Hepatocyte (in vitro differentiated cells): ENCODE measurements at places on chromosomes 6 and 20. TPM values are rescaled to one million over a fixed set of nuclear protein-coding genes. Genes with fewer than 3 reads are reported as not detected.

The SLC2A10 gene
- 23.4 and 28.2 TPM in 2 replicates for polyA plus RNA-seq

The SIRT5 gene
- 8.5 and 8.6 TPM in 2 replicates for polyA plus RNA-seq

The RNF39 gene
- polyA plus RNA-seq, result 2.2 and 3.3 TPM in 2 replicates

The OR2B6 gene
- 0.17 TPM in 1 of 2 replicates, not detected in the other for polyA plus RNA-seq

The DDO gene
- 0.39 TPM in 1 of 2 replicates, not detected in the other for polyA plus RNA-seq

The GRM1 gene
- polyA plus RNA-seq, result 0.22 TPM in 1 of 2 replicates, not detected in the other

The PAK1IP1 gene
- polyA plus RNA-seq, result 14.3 and 15.7 TPM in 2 replicates

The FNDC1 gene
- 0.84 and 1.7 TPM in 2 replicates for polyA plus RNA-seq

The HCRTR2 gene
- 0.18 and 0.35 TPM in 2 replicates for polyA plus RNA-seq

GRCh38 chr6:89268776-89269175, 46.3 kb downstream of the GABRR2 start:
- no peak for DNase-seq

- no peak for DNase-seq
Observed at GRCh38 chr6:139231206-139231605, 60.6 kb downstream of the TXLNB start.

DNA sequence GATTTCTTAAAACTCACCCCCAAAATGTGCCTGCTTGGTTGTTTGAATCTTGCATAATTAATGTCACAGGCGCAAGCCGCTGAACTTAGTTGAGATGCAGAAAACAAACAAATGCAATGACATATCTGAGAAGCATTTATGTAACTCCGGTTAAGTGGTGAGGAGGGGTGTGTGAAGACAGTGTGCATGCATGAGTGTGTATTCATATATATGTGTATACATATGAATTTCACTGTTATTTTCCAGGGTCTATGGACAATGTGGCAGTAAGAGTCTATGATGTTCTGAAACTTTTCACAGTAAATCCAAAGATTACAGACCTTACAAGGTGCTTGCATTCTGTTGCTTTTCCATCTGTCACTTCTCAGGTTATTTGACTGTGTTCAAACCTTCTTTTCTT, 103.0 kb downstream of the ZNF217 start:
- no peak for DNase-seq

- peak; percentile 40 for DNase-seq
Observed at GRCh38 chr6:16168858-16169257, 40.0 kb downstream of the MYLIP start.

DNA sequence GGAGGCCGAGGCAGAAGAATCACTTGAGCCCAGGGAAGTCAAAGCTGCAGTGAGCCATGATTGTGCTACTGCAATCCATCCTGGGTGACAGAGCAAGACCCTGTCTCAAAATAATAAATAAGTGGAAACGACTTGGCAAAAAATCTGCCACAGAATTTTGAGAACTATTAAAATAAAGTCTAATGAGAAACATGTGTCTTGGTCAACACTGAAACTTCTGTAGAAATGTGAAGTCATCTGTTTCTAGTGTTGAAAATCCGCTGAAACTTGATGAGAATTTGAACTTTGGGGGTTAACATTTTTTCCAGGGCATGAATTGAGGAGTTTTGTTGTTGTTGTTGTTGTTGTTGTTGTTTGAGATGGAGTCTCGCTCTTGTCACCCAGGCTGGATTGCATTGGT, 29.0 kb upstream of the BCLAF1 start:
- DNase-seq, result no peak

GRCh38 chr6:43016176-43016942, 2.3 kb downstream of the KLHDC3 start:
- DNase-seq, result no peak

DNA sequence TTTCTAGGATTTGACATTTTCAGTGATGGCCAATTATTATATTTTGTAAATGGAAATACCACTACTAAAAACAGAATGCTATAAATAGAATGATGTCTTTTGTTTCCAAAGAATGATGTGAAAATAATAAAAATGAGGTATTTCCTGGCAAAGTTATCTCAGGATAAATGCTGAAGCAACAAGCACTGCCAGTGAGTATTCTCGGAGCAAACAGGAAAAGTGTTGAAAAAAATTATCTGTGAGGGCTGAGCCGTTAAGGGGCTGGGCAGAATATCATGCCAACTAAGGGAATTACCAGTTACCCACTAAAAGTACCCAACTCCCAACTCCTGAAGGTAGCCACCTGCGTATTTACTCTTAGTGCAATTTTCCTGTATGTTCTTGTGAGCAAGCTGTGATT, 23.6 kb upstream of the SCAF8 start:
- DNase-seq, result no peak

DNA sequence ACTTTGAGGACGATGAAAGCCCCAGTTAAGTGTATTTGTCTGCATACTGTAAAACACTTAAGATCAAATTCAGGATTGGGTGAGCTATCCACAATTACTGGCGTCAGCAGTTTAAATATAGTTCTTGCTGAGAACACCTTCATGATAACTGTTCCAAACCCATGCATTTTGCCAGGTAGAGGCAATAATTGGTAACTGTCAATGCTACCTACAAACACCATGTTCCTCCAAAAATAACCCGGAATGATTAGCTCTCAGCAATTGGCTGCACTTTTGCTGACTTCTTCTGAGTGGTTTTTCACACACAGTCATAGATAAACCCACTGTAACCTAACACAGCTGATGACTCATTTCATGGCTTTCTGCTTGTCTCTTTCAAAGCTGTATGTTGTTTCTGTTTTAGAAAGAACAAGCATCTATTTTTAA, 1358.6 kb upstream of the GJE1 start:
- DNase-seq, result peak; percentile 48

DNA sequence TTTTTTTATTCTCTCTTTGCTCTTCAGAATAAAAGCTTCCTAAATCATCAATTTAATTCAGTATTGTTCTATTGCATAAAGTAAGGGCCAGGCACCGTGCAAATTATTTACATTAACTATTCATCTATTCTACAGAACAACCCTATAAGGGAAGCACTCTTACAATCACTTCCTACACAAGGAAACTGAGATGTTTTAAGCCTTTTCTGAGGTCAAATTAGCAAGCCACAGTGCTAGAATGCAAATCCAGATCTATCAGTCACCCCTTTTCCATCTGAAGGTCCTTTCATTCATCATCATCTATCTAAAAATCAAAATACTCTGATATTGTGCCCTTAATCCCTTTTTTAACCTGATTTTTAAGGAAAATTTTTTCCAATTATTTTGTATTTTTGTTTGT, 31.2 kb downstream of the FRK start:
- no peak for DNase-seq

GRCh38 chr6:42001506-42001905, 48.8 kb upstream of the TAF8 start:
- no peak for DNase-seq

GRCh38 chr20:49786668-49787370, 25.8 kb upstream of the SLC9A8 start:
- DNase-seq, result no peak

DNA sequence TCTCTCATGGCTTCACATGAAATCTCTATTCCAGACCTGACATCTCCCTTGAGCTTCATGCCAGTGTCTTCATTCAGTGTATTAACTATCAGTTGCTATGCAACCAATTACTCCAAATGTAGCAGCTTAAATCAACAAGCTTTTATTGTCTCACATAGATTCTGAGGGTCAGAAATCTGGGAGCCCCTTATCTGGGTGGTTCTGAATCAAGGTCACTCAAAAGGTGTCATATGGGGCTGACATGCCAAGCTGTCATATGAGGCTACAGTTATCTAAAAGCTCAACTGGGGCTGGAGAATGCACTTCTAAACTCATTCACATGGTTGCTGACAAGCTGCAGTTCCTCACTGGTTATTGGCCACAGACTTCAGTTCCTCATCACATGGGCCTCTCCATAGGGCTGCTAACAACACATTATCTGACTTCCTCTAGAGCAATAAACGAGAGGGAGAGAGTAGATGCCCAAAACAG, 7.3 kb upstream of the CGA start:
- DNase-seq, result peak; percentile 28

DNA sequence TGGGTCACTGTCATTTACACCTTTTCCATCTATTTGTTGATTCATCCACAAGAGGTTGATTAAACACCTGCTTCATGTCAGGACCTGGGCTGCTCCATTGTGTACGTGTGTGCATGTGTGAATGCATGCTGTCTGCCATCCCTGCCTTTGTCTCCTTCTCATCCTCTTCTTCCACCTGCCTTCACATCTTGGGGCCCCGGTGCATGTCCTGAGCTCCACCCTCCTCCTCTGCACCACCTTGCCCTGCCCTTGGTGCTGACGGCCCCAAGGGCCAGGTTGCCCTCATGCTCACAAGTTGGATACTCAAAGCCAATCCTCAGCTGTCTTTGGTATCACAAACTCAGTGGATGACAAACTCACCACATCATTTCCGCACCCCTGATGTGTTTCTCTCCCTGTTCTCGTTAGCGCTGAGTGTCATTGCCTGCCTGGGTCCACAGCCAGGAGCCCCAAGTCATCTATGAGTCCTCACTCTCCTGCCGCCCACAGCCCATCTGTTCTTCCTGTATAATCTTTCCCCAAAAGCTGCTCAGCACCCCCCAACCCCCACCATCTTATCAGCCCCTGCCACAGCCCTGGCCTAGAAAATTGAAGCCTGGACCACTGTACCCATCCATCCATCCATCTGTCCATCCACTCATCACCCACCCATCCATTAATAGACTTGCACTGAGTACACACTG, 85.0 kb downstream of the SRC start:
- no peak for DNase-seq

GRCh38 chr6:94144807-94145206, 725.4 kb upstream of the EPHA7 start:
- DNase-seq, result no peak

DNA sequence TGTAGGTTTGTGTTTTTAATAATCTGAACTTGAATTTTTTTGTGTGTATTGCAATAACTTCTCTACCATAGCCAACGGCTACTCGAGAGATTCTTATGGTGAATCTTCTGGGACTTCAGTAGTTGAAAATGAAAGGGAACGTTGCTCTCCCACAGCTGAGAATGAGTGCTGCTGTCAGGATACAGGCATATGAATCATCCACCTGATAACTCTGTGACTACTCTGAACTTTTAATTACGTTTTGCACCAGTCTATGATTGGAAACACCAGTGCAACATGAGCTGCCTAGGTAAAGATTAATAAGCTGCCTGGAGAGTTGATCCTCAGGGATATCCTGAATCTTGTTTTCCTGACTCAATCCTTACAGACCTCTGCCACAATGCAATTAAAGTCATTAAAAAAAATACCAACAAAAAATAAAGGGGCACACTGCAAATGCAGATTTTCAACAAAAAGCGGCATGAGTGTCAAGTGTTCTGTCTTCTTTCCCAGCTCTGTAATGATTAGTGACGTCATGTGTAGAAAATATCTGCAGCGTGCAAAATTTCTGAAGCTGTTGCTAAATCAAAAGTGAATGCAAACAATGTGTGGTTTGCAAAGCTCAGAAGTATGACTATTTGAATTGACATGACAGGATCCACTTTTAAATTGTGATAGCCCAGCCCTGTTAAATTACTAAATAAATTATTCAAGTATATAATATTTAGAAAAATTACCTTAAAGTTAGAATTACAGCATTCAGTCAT, 432.2 kb downstream of the HTR1B start:
- no peak for DNase-seq

DNA sequence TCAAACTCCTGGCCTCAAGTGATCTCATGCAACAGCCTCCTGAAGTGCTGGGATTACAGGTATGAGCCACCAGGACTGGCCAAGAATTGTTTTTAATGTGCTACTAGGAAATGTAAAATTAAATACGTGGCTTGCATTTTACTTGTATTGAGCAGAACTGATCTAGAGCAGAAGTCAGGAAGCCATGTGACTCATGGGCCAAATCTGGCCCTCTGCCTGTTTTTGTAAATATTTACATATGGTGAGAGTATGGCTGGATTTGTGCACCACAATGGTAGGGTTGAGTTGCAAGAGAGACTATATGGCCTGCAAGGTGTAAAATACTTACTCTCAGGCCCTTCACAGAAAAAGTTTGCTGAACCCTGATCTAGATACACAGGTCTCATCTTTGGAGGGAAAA, 75.8 kb downstream of the LAMP5 start:
- no peak for DNase-seq

DNA sequence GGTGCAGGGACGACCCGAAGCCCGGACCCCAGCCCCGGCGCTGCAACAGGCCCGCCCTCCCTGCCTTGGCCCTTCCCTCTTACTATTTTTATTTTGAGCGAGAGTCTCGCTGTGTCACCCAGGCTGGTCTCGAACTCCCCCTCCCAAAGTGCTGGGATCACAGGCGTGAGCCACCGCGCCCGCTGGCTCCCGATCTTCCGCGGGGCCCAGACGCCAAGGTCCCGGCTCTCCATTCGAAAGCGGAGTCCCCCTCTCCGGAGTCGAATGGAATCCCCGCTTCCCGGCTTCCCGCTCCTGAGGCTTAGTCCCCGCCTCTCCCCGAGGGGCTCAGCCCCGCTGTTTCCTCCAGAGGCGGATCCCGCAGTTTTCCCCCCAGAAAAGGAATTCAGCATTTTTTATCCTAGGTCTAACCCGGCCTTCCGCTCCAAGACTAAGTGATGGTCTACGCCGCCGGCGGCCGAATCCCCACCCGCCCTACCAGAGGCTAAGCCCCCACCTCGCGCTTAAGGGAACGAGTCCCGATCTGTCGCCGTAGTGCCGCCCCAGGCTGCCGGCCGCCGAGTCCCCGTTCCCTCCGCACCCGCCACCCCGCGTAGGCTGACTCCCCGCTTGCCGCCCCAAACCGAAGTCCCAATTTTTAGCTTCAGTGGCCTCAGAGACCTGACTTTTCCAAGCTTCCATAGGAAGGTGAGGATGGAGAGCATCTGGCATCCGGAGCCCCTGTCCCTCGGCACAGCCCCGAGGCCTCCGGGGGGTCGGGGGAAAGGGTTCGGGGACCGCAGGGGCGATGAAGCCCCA, 11.5 kb upstream of the TMC2 start:
- DNase-seq, result peak; percentile 70

DNA sequence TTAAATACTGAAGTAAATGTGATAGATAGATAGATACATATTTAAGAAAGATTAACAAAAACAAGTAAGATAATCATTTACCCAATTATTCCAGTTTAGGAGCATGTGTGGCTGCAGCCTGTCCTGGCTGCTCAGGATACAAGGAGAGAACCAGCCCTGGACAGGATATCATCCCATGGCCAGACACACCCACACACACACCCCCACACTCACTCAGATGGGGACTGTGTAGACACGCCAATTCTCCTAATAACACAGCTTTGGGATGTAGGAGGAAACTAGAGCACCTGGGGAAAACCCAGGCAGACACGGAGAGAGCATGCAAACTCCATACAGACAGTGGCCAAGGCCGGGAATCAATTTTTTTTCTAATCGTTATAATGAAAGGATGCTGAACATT, 45.6 kb downstream of the GFOD1 start:
- DNase-seq, result no peak

DNA sequence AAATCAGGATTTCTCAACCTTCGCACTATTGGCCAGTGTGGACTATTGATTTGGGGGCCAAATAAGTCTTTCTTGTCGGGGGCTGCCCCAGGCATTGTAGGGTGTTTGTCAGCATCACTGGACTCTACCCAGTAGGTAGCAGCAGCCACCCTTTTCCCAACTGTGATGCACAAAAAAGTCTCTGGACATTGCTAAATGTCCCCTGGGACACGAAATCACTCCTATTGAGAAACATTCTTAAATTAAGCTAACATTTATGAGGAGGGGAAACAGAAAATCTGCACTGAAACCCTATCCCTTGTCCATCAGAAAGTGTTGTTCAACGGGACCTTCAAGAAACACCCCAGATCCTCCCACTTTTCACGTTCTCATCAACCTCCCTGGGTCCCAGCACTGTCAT, 54.2 kb downstream of the NFATC2 start:
- DNase-seq, result no peak
